MV-4-11 (cell line): ENCODE measurements at places on chromosomes 11 and 22.

- no peak for DNase-seq
Observed at GRCh38 chr11:12842933-12843636, 166.0 kb upstream of the RASSF10 start.

GRCh38 chr11:8034106-8034585 is 46.9 kb upstream of the TUB start:
- no peak for DNase-seq

DNA sequence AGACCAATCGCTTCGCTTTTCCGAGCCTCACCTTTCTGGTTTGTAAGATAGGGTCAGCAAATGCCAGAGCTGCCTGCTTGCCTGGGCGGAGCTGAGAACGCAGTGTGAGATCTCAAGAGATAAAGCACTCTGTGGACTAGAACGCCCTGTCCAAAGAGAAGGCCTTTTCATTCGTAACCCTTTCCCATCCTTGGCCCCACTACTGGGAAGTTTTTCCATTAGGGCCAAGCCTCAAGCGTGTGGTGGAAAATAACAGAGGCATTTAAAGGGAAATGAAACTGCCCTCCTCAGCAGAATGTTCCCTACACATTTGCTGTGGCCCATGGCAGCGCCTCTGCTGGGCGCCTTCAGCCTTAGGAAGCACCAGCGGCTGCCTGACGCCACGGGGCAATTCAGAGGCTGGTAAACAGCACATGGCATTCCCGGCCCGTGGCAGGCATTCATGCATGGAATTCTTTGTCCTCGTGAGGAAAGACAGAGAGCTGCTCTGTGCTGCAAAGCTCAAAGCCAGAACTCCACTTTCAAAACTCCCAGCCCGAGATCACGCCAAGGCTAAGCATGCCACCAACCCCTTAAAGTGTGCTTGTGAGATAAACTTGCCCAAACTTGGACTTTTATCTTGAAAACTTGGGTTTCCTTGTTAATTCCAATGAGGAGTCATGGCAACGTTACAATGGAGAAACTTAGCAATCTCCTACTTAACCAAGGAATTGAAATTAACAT is 38.1 kb downstream of the AHNAK start:
- DNase-seq: peak; percentile 85

DNA sequence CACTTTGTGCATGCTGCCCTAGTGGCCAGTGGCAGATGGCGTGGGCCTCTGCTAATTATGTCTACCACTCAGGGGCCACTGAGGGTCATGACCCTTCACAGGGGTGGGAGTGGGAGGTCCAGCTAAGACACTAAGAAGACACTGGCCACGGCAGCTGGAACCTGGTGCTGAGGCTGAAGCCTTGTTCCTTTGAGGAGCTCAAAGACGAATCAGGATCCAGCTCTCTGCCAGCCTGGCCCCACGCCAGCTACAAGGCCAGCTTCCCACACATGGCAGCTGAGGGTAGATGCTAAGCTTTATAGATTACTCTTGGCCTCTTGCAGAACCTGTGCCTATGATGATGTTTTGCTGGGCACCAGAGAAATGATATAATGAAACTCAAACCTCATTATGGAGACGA is 226.3 kb downstream of the DSCAML1 start:
- DNase-seq: no peak

DNA sequence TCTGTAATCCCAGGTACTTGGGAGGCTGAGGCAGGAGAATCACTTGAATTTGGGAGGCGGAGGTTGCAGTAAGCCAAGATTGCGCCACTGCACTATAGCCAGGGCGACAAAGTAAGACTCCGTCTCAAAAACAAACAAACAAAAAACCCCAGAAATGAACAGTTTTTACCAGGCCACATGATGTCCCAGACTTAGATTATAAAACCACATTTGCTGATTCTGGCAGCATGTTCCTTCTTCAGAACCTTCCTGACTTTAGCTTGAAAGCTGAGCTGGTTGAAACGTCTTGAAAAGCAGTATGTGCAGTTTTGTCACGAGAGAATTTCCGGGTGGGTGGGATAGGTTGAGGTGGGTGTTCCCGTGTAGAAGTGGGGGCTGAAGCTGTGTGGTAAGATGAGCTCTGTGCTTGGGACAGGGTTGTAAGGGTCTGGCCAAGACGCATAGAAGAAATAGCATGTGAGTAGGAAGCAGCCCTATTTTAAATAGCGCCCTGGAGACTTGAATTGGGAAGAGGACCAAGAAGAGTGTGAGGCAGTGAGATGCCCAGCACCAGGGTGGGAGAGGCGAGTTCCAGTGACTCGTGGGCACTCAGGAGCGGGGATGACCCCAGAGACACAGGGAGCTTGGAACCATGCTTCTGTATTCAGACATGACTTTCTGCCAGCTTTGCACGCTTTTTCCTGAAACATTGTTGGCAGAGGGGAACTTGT is 7.6 kb downstream of the AP2A2 start:
- DNase-seq: no peak

DNA sequence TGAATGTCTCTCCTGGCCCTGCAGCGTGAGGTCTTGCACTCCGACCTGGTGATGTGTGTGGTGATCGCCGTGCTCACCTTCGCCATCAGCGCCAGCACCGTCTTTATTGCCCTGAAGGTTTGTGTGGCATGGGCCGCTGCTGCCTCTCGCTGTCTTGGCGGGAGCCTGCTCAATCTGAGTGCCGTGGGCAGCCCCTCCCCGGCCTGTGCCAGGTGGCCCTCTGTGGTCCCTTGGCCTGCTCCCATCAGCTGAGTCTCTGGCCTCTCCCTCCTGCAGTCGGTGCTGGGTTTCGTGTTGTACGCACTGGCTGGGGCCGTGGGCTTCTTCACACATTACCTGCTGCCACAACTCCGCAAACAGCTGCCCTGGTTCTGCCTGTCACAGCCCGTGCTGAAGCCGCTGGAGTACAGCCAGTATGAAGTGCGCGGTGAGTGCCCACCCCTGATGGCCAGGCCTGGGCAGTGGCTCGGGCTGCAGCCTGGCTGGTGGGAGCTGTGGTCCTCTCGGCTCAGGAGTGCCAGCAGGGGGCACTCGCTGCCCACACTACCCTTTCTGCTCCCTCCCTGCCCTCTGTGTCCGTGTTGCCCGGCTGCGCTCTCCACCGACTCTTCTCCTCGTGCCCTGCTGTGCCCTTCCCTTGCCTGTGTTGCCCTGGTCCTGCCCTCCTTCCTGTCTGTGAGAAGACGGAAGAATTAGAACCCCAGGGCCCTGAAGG is 10.2 kb downstream of the PCNX3 start:
- DNase-seq: peak; percentile 16

DNA sequence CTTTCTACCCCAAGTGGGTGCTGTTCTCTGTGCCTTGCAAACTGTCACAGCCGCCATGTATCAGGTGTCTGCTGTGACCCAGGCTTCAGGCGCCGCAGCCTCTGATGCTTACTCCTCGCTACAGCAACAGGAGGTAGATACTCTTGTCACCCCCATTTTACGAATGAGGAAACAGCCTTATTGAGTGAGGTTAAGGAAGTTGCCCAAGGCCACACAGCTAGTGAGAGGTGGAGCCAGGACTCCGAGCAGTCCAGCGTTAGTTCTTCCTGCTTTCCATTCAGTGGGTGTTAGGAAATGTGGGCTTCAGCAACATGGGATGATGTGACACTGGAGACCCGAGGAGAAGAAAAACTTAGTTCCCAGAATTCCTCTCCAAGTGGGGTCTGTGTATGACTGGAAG is 14.3 kb downstream of the RNF215 start:
- DNase-seq: peak; percentile 84

DNA sequence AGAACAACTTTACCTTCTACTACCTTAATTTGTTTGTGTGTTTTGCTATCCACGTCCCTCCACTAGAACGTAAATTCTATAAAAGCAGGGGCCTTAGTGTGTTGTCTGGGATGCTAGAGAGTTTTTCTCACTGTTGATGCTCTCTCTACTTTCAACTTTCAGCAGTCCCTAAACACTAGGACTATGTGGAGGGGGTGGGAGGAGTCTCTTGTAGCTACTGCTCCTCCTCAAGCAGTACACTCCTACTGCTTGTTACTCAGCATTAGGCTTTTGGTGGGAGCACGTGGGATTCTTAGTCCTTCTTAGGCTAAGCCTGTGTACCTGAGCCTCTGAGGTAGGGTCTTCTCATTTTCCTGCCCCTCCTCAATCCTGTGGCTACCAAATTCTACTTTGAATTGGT is 56.3 kb downstream of the ARHGAP20 start:
- DNase-seq: no peak

- no peak for DNase-seq
Observed at GRCh38 chr22:29647954-29648737, 44.7 kb downstream of the NF2 start.

GRCh38 chr22:31272522-31273446 is 19.5 kb downstream of the PIK3IP1 start:
- DNase-seq: peak; percentile 48

GRCh38 chr11:68994161-68994893 is 13.5 kb upstream of the MRGPRD start:
- DNase-seq: no peak

DNA sequence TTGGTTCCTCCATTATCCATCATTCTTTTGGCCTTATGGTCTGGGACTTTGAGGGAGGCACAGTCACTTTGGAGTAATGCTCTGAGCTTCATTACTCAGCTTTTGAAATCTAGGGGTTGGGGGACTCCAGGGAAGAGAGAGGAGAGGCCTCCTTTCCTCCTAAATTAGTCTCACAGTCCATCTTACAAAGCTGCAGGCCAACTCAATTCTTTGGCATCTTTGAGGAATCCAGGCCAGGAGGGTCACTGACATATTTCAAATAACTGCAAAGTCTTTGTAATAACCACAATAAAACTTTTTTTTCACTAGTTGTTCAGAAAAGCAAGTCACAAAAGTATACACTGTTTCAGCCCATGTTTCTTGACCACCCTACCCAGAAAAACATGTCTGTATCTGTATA is 73.3 kb upstream of the FAR1 start:
- DNase-seq: no peak

DNA sequence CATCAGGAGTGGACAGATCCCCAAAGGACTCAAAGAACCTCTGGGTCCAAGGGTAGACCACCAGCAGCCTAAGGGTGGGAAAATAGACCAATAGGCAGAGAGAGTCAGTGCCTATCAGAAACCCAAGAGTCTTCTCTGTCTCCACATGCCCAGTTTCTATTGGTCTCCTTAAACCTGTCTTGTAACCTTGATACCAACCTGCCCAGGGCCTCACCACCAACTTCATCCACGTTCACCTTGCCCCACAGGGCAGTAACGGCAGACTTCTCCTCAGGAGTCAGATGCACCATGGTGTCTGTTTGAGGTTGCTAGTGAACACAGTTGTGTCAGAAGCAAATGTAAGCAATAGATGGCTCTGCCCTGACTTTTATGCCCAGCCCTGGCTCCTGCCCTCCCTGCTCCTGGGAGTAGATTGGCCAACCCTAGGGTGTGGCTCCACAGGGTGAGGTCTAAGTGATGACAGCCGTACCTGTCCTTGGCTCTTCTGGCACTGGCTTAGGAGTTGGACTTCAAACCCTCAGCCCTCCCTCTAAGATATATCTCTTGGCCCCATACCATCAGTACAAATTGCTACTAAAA is at the start of gene HBB:
Gene HBB, minus strand, starts transcription at position 340 of the 579 bp plus-strand sequence. Its CDS starts 50 bp downstream, at position 290.
- DNase-seq: no peak

DNA sequence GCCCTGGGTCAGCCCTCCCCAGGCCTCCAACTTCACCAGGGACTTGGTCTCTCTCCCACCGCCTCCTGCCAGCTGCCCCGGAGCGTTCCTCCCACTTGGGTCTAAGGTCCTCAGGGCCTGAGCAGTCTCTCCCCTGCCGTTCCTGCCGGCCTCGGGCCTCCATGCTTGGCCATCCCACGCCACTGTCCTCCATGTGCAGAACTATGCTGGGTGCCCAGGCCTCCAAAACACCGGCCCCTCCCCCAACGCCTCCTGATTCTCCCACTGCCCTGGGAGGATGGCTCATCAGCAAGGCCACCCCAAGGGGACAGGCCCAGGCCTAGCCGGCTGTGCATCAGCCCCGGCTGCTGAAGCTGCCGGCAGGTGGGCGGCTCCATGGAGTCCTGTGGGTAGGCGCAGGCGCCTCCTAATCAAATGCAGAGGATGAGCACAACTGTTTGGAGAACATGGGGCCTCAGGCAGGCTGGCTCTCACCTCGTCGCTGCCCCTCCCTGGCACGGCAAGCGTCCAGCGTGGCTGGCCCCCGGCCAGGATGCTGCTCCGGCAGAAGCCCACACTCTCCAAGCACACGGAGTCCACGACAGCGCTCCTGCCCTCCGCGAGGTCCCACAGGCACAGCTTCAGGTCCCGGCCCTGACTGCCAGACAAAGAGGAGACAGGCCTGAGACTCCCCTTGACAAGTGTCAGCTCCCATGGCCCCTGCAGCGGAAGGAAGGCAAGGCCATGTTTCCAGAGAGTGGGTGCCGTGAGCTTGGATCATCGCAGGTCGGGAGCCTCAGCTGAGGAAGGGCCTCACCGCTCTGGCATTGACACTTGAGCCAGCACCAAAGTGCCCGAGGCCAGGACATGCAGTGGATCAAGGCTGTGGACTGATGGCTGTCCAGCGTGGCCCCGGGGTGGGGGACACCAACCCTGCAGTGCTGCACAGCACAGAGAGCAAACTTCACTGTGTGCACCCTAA is 42.6 kb downstream of the GNB1L start:
- no peak for DNase-seq

DNA sequence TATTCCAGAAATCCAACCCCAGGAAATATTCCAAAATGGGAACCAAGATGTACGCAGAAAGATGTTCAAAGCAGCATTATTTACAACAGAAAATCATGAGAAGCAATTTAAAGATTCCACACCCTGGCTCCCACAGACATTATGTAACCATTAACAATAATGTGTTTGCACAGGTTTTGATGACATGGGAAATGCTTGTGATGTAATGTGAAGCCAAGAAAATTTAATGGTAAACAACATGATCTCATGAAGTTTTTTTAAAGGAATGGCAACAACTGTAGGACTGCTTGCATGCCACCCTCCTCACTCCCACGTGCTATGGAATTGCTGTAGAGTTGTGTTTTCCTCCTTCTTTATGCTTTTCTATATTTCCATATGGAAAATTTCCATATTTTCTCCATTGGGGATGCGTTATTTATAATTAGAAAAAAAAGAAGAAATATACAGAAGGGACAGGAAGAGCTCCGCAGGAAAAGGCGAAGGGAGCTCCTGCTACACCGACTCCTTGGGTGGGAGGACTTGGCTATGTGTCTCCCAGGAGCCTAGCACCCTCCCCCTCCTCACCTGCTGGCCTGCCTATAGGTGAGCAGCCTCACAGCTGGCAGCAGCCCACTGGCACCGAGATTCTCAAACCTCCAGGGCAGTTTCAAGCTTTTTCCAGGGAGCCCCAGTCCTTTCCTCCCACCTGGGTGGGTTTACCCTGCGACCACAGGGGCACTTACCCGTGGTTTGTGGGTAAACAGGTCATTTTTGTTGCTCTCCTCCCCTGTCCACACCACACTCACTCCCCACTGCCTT is 20.9 kb downstream of the LRFN4 start:
- no peak for DNase-seq

DNA sequence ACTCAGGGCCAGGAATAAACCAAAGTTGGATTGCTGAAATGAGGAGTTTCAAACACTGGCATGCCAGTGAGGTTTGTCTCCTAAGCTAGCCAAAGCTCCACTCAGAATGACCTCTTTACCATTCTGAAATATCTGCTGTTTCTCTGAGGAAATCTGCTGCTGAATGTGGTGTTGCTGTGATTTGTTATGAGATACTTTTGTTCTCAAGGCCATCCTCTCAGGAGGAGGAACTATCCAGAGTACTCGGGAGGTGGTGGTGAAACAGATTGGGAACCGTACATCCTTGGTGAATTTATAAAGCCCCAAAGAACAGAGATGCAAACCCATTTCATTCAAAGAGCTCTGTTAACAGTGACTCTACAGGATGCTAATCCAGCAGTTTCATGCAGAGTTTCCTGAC is 50.5 kb downstream of the BDNF start:
- DNase-seq: no peak
